ENCODE measurements at places on chromosomes 6 and 20.

DNA sequence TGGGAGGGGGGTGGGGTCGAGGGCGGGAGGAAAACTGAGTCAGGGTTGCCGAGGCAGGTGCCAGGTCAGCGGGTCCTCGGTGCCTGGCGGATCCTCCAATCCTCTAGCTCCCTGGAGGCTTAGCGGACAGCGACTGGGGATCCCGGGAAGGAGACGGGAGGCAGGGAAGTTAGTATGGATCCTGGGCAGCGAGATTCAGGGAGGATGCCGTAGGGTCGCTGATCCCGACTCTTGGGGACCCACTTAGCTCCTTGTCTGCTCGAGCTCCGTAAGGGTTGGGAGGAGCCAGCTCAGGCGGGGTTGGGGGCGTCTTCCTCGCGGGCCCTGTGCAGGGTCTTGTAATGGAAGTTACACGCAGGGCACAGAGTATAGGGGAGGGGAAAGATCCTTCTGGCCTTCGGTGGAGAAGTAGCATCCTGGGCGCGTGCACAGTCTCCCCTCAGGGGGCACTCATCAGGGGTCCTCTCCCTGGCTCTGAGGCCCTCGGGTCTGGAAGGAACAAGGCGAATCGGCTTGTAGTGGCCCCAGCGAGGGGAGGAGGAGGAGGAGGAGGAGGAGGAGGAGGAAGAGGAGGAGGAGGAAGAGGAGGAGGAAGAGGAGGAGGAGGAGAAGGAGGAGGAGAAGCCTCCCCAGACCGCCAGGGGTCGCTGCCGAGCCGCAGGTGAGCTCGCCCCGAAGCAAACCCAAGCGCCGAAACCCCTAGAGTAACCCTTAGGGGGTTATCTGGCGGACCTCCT lies 6.4 kb upstream of the SLC12A5 start:
- DNase-seq = peak; percentile 79

DNA sequence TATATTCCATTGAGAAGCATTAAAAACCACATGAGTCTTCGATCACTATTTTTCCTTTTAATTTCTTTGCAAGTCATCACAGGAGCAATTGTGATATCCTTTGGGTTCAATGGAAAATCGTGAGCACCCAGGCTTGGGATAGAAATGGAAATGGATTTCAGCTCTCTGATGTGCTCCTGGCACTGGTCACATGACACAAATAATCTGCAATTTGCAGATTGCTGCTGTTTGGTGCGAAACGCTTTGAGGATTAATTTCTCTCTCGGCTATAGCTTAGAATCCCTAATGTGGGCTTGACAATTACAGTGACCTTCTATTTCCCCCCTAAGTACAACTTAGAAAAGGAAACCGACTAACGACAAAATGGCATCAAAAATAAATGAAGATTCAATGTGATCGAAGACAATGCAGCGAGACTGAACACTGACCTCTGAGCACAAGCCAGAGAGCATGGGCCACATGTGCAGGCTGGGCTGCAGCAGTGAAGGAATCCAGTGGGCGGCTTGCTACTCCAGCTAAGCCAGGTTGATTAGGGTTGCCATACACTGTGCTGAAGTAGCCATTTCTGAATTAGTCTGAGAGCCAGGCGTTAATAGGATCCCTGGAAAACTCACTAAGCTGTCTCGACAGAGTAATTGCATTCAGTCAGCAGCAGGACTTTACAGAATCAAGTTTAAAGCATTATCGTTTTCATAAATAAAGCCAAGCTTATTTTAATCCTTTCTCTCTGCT lies 301.8 kb upstream of the AGPAT4 start:
- no peak for DNase-seq

DNA sequence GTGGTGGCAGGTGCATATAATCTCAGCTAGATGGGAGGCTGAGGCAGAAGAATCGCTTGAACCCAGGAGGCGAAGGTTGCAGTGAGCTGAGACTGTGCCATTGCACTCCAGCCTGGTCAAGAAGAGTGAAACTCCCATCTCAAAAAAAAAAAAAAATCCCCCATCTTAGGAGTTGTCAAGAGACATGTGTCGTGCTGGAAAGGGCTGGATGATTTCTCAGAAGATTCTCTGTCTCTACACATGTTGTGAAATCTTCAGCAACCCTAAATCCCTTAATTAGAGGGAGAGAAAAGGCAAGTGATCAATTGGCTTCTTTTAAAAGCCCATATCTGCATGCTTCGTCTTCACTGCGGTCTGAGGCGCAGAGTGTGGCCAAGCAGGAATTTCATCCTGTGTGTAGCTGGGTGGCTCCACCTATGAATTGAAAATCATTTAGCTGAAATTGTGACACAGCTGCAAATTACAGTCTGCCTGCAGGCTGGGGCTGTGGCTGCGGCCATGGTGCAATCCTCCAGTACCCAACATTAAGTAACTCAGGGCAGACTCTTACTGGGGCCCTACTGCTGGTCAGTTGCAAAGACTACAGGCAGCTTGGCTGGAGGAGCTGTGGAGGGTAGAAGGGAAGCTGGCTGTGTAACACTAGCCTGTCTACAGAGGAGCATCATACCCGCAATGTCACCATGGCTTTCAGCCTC lies 3.2 kb upstream of the TGM3 start:
- DNase-seq = no peak

DNA sequence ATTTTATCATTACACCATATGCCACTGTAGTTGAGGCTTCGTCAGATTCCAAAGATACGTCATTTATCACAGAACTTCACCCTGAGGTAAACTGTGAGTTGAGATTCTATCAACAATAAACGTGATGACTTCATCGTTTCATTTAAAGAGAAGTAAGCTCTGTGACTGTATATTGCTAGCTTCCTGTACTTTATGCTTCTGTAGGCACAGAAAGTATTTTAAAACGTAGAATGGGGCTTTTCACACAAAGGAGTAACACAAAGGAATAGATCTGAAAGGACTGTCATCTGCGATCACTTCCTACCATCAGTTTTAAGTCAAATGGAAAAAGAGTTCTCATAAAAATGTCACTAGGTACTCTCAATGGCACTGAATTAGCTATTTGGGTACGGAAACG lies 234.4 kb upstream of the MCHR2 start:
- no peak for DNase-seq

- no peak for DNase-seq
Measured at GRCh38 chr6:35358086-35358485, 15.7 kb downstream of the PPARD start.

DNA sequence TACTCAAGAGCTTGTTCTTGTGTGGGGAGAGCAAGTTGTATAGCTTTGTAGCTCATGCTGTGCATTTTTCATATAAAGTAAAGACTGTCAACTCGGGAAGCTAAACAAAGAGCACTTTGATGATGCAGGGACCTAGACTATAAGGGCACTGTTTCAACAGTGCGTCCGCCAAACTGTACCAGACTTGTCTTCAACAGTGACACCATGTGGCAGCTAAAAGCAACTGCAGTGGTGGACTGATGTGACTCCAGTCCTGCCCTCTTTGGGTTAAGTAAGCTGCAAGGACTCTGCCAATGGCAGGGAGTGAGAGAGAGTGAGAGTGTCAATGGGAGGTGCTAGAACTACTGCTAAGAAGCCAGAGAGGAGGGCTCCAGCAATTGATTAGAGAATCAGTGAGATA lies 48.1 kb upstream of the MC3R start:
- DNase-seq = no peak

DNA sequence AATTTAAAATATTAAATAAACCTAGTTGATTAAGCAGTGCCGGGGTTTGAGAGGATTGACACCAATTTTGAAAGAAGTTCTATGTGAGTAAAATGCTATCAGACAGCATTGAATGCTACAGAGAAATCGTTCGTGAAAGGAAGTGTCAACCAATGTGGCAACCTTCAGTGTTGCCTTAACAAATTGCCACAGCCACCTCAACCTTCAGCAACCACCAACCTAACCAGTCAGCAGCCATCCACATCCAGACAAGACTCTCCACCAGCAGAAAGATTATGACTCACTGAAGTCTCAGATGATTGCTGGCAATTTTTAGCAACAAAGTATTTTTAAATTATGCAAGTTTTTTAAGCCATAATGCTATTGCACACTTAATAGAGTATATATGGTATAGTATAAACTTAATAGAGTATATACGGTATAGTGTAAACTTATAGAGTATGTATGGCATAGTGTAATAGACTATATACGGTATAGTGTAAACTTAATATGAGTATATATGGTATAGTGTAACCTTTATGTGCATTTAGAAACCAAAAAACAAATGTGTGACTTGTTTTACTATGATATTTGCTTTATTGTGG lies 65.3 kb upstream of the ID4 start:
- no peak for DNase-seq

DNA sequence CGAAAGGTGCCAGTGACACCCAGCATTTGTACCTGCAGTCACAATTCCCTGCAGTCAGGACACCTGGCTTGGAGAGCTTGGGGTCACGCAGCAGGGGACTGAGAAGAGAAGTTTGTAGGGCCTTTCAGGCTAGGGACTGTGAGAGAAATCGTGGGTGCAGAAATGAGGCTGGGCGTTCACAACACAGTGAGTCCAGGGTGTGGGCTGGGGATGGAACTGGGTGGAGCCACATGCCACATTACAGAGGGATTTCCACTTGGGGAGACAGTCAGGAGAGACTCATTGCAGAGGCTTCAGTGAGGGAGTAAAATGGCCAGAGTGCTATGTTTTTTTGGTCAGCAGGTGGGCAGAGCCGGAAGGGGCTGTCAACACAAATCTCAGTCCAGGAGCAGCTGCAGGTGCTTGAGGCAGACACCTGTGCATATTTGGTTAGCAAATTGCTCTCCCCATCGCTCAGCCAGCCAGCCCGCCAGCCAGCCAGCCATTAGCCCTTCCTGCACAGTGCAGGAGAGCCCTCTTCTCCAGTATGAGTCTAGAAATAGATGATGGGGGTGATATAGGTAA lies 7.4 kb downstream of the ITPR3 start:
- DNase-seq = no peak

DNA sequence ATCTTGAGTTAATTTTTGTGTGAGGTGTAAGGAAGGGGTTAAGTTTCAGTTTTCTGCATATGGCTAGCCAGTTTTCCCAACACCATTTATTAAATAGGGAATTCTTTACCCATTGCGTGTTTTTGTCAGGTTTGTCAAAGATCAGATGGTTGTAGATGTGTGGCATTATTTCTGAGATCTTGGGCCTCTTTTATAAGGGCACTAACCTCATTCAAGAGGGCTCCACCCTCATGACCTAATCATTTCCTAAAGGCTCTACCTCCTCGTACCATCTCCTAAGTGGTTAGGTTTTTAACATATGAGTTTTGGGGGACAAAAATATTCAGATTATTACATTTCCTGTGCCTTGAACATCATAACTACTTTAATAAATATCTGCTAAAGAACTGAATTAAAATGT lies 510.9 kb downstream of the UTRN start:
- no peak for DNase-seq

DNA sequence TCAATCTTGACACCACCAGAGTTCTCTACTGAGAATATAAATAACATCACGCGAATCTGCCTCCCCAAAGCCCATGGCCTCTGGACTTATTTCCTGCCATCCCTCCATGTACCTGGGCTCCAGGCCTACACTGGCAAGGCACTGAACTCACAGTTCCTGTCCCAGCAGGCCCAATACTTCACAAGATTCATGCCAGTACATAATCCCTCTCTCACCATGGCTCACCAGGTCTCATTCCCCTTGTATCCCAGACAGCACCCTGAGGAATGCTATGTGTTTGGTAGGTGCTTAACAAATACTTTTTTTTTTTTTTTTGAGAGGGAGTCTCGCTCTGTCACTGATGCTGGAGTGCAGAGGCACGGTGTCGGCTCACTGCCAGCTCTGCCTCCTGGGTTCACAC lies 1.9 kb downstream of the KIF16B start:
- DNase-seq = no peak

DNA sequence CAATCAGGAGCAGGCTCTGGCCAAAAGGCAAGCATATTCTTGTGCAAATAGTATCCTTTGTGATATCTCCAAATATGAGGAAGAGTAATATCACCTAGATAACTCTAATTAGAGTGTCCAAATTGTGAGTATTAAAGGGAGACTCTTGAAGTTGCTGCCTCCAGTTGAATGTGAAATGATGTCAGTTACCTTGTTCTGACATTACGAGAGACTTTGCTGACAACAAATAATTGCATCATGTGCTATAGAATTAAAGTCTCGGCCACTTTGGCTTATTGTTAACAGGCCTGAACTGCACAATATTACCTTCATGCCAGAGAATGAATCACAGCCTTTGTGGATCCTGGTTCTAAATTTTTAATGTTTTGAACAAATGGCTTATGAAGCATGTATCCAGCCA lies 106.5 kb downstream of the AIG1 start:
- no peak for DNase-seq

DNA sequence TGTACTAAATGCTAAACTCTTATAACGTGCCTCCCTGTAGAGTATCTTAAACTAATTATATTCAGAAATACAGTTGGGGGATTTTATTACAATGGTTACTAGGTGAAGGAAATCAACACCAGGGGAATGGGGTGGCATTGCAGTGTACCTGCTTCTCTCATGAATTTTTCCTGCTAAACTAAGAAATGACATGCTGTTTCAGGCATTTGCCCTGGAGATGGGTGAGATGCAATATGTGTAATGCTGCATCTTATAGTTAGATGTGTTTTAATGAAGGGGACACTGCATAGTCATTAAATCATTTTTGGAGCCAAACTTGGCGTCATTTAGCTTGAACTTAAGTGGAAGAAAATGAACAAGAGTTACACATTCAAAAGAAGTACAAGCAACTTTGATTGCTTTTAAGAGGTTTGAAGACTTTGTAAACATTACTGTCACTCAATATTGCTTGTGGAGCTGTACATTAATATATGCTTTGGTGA lies 4.3 kb downstream of the EYA4 start:
- DNase-seq = no peak

GRCh38 chr6:168828800-168829199 lies 387.8 kb downstream of the SMOC2 start:
- no peak for DNase-seq

DNA sequence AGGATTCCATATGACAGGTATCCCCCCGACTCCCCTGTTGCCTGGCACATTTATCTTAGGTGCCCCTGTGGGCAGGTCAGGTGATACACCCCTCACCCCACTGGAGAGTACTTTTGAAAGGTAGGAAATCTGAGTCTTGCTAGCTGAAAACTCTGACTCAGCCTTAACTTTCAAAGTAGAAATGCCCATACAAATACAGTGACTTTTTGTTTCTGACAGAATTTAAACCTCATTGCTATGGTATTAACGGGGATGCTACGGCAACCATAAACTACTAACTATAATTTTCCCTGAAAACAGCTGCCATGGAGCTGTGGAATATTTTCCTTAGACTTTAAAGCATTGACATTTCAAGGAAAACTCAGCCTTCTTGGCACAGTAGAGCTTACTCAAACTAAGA lies 536.0 kb downstream of the RFPL4B start:
- no peak for DNase-seq

Data from 8988T (cell line).